Hepatocyte (in vitro differentiated cells): ENCODE measurements at places on chromosomes 1 and 21.

GRCh38 chr1:154988058-154988954 lies 5.1 kb upstream of the LENEP start:
- no peak overlapping the region for H3K27ac ChIP-seq
- H3K27me3 ChIP-seq: no peaks in the 10 kb centered on the region
- no peaks in the 10 kb centered on the region for H3K36me3 ChIP-seq
- no peak for DNase-seq
- H3K4me3 ChIP-seq: no peak overlapping the region

DNA sequence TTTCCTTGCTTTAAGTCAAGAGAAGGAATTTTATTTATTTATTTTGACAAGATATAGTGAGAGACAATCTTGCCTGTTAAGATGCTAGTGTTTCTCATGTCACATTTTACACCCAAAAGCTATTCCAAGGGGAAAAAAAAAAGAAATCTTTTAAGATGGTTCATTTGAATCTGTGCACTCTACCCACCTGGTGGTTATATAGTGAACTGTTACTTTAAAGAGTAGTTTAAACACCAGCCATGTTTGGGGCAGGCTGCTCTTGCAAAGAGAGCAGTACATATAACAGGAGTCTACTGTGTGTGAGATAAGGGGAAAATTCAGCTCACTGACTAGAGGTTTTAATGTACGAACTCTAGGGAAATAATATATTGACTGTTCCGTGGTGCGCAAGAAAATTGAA lies 3.3 kb upstream of the ELAVL4 start:
- H3K27ac ChIP-seq: no peak overlapping the region
- DNase-seq: no peak
- no peak overlapping the region for H3K4me3 ChIP-seq
- no peaks in the 10 kb centered on the region for H3K27me3 ChIP-seq

GRCh38 chr1:105337420-105337819 lies 1587.7 kb downstream of the AMY1C start:
- no peaks in the 10 kb centered on the region for H3K27me3 ChIP-seq
- H3K4me1 ChIP-seq: no peaks in the 10 kb centered on the region
- H3K4me3 ChIP-seq: no peak overlapping the region
- no peaks in the 10 kb centered on the region for H3K36me3 ChIP-seq

GRCh38 chr21:23853796-23854379 lies 1753.4 kb downstream of the MRPL39 start:
- no peaks in the 10 kb centered on the region for H3K27me3 ChIP-seq
- H3K4me3 ChIP-seq: no peak overlapping the region
- H3K27ac ChIP-seq: no peak overlapping the region
- H3K4me1 ChIP-seq: no peaks in the 10 kb centered on the region
